RWPE1 (cell line): ENCODE measurements at places on chromosomes 6 and 20.
A peak's percentile ranks its signal among the peaks of the same experiment; 100 is the strongest.

GRCh38 chr6:47733879-47734558 lies 35.6 kb downstream of the ADGRF4 start:
- peak; percentile 31 for DNase-seq

GRCh38 chr6:167817729-167818128 lies 9.0 kb upstream of the AFDN start:
- DNase-seq, result no peak

DNA sequence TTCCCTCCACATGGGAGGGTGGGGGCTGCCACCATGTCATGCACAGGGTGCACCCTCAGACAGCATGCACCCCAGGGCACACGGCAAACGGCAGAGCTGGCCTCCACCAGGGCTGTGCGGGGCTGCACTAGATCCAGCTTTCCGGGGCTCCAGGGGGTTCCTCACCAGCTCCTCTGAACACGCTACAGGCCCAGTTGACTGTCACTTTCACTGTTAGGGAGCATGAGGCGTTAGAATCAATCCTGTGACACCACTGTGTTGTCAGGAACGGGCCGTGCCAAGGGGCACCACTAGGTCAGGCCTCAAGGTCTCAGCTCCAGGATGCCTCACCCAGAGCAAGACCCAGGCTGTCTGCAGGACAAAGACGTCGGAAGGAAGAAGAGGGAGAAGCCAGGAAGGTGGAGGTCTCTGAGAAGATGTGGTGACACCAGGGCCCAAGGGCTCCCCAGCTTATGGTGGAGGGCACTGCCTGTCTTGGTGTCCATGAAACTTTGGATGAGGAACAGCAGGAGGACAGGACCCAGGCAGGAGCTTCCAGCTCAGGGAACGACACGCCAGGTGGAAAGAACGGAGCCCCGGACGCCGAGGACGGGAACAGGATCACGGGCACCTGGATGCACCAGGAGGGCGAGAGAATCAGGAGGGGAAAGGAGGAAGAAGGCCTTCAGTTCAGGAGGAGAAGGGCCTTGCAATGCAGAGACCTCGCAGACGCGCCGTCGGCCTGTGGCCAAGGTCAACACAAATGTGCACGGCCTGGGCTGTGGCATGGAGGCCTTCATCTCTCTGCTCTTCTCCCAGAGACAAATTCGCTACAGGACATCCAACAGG lies 49.5 kb downstream of the YTHDF1 start:
- DNase-seq, result no peak

GRCh38 chr6:100415768-100416167 lies 49.0 kb downstream of the SIM1 start:
- DNase-seq, result no peak

DNA sequence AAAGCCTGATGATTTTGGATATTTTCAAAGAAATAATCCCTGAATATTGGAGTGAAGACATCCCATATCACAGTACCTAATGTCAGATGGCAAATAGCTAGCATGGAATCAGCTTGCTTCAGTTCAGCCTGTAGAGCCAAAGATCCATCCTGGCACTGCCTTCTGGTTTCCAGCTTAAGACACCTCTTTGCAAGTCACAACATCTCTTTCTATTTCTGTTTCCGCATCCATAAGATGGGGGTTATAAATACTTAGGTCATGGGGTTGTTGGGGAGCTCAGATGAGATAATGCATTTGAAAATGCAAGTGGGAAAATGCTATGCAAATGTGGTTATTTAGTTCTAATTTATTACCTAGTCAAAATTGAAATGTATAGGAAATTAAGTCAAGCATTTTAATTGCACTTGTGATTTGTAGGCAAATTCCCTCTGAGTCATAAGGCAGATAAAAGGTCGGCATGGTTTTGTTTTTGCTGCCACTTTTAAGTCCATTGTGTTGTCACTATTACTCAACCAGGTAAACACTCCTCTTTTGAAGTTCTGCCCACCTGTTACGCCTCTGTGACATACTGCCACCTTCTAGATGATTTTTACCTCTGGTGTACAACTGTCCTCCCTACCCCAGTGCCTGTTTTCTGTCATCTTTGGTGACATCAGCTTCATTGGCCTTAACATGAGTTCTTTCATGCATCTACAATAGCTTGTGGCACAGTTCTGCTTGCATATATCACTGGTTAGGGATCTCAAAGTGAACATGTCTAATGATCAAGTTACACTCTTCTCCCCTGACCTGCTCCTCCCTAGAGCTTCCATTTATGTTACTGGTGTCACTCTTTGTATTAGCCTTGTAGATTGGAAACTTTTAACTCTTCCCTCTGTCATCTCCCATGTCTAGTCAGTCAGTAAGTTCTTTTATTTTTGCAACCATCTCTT lies 96.6 kb downstream of the CDKAL1 start:
- no peak for DNase-seq

- peak; percentile 96 for DNase-seq
These were observed 18.9 kb downstream of the OR2B2 start for GRCh38 chr6:27893059-27893835.

DNA sequence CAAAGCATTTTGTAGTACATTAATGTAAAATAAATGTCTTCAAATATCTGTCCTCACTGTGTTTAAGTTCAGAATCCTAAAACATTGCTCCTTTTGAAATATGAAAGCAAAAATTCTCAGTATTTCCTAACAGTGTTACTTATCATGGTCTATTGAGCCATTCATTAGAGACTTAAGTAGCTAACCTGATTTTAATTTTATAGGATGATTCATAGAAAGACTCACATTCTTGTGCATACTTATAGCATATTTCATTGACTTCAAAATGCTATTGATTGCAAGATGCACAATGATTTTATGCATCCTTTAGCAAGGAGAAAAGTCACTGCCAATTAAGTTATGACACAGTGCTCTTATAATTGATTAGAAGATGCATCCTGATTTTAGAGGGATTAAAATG lies 85.7 kb downstream of the HIVEP1 start:
- no peak for DNase-seq

GRCh38 chr20:44494681-44495080 lies 19.0 kb downstream of the TTPAL start:
- no peak for DNase-seq

DNA sequence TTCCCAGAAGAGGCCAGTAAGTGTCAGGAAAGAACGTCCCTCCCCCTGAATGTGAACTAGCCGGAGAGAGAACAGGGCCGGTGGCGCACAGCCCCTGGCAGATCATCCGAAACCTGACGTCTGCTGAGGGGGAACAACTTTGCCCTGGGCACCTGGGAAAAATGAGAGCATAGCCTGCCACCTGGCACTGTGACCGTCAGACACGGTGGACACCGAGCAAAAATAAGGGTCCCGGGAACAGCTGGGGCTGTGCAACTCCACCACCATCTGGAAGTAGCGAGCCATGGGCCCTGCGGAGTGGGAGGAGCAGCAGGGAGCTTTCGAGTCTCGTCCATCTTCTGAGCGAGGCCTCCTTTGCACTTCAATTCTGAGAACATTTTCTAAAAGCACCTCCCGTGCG lies 110.8 kb downstream of the EDN3 start:
- DNase-seq, result no peak

DNA sequence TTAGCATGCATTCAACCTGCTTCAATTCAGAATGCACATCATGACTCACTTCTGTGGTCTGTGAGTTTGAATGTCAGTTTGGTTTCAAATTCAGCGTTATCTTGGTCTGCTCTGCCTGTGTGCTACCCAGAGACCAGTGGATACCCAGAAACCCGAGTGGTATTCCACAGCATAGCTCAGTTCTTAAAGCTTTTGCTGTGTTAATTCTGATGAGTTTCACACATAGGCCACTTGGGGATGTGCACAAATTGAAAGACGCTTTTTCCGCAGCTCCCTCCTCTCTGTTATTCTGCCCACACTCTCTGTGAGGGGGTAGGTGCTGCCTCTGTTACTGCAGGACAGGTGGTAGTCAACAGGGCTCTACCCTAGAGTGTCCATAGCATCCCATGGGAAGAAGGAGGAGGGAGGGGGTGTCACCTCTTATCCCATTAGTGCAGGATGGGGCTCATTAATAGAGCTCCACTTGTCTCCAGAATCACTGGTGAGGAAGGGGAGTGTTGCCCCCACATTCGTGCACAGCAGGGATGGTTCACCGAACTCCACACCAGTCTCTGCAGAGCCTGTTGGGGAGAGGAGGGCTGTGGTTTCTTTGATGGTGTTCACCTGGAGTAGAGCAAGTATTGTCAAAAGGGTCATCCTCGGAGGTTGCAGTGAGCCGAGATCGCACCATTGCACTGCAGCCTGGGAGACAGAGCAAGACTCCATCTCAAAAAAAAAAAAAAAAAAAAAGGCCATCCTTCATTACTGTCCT lies 29.2 kb upstream of the SDCBP2 start:
- DNase-seq, result no peak
